Epithelial cell of esophagus (primary cell): ENCODE measurements at places on chromosomes 7 and 10.
A peak's percentile ranks its signal among the peaks of the same experiment; 100 is the strongest.

DNA sequence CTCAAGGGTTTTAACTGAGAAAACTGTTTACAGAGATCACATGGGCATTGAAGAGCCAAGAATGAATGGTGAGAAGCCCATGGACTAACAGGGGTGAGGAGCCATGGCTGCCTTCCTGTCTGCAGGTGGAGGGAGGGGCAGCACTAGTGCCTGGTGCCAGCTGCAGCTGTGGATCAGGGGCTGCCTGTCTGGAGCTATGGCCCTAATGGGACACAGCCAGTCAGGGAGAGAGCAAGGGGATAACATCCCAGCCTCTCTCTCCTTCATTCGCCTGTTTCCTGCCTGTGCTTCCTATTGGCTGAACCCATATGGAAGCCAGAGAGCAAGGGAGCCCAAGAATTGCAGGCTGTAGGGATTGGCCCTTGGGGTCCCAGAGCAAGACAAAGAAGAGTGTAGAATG lies 125.8 kb upstream of the GAD2 start:
- no peak for DNase-seq

- DNase-seq, result no peak
These were observed 3.0 kb upstream of the STMP1 start for GRCh38 chr7:135659159-135659846.

DNA sequence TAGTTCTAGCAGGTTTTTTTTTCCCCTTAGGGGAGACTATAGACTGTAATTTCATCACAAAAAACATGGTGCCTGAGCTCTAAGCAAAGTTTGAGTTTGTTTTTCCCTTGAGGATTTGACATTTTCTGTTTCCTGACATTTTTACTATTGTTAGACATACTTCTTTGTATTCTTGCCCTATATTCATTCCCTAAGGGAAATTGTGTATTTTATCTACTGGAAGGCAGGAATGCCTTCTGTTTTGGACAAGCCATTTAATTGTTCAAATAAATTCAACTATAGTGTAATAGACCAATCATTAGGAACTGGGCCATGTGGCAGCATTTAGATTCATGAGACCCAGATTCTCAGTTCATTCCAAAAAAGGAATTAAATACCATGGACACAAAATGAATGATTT lies 335.0 kb downstream of the EXOC4 start:
- DNase-seq, result no peak

DNA sequence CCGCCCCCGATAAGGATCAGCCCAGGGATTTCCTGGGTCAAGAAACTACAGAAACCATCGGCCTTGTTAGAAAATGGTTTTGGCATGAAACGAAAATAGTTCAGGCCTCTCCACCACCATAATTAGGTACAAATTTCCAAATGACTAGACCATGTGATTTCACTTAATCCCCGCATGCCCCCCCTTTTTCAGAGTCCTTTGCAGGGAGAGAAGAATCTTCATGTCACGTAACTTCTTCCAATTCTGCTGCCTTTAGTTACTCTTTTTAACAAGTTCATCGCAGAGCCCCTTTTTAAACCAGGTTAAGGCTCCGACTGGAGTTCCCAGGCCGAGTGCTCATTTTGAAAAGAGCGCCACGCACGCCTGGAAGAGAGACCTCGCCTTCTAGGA lies 3.4 kb downstream of the PDGFA start:
- DNase-seq, result no peak

- no peak for DNase-seq
These were observed 4.3 kb downstream of the CLIP2 start for GRCh38 chr7:74293577-74293908.

DNA sequence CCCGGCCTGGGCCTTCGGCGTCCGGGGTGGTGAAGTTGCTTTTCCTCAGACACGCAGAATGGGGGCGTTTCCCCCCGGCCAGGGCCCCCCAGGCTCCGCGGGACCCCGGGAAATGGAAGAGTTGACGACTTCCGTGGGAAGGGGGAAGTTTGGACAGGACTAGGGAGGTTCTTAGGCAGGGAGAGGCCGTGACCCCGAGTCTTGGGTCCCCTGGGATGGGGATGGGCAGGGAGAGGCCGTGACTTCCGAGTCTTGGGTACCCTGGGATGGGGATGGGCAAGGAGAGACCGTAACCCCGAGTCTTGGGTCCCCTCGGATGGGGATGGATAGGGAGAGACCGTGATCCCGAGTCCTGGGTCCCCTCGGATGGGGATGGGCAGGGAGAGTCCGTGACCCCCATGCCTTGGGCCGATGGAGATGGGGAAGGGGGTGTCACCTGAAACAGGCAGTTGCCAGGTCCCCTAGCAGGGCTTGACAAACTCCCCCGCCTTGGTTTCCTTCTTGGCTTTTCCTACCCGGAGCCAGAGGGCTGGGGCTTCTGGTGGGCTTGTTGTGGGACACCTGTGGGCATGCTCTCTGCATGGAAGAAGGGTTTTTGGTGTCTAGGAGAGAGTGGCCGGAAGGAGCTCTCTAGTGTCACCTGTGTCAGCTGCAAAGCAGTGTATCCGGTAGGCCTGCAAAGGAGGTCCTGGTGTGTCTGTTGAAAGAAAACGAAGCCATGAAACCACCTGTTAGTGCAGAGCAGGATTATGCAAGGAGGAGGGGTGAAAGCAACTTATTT lies 1.1 kb downstream of the TRRAP start:
- DNase-seq, result peak; percentile 54

- DNase-seq, result no peak
These were observed 35.3 kb downstream of the PALD1 start for GRCh38 chr10:70513848-70514309.

DNA sequence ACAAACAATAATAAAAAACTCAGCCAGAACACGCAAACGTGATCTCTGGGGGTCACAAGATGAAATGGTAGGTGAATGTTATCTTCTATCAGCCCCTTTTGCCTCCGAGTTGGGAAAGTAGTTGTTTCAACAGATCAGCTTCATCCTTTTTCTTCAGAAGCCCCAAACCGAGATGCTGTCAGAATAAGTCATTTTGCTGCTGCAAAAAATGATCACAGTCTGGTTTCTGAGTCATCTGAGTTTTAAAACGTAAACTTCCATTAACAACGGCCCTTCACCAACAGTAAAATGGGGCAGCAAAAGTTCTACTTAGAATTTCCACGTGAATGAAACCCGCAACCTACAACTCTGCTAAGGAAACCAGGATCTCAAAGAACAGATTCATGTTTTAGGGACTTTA lies 44.9 kb downstream of the JCAD start:
- DNase-seq, result no peak

DNA sequence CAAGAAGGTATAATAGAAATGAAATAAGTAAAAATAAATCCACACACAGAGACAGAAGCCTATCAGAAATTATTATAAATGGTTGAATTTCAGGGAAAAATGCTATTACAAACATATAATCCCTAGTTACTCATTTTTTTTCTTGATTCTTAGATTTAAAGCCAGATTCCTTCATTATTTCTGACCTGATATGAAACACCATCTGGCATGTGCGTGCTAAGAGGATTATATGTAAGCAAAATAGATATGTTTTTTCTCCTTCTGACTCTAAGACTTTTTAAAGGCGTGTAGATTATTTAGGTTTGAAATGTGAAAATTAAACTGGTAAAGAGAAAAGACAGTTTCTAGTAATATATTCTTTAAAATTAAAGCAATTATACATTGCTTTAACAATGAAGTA lies 236.7 kb upstream of the ETV1 start:
- DNase-seq, result no peak

DNA sequence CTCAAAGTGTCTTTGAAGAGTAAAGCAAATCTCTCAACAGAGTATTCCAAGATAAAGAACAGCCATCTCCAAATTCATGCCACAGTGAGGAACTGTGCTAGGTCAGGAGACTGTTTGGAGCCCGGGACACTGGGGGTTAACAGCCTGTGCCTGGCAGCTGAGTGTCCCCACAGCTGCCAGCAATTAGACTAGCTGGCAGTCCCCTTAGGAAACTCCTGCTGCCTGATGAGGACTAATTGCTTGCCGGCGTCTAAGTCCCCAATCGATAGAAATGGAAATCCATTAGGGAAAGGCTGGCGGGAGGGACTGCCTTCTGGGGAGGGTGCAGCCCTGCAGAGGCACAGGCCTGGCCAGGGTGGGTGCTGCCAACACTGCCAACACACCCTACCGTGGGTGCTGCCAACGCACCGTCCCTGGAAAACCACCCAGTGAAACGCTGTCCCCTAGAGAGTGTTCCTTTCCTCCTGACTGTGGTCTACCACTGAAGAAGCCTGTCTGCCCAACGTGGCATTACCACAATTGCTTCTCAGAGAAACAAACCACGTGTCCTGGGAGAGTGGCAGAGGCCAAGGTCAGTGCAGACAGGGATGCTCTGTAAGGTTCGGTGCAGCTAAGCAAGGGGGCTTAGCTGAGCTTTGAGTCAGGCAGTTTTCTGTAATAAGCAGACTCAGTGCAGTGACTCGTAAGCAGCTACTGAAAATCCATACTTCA lies 60.8 kb downstream of the XRCC2 start:
- no peak for DNase-seq

GRCh38 chr10:49129376-49129775 lies 4.4 kb downstream of the FAM170B start:
- no peak for DNase-seq

DNA sequence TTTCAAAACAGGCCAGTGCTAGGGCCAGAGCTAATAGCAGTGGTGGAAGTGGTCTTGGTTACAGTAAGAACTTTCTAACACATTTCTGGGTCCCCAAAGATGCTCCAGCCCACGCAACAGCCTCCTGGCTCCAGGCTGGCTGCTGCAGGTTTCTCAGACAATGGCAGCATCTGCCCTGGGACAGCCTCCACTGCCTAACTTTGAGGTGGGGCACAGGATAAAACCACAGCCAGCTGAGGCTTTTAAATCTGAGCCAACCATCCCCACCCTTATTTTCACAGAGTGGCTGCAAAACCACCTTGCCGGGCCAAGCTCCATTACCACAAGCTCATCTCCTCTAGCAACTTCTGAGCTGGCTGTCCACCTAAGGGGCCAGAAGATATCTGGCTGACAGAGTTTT lies 84.8 kb downstream of the FAM53B start:
- no peak for DNase-seq

DNA sequence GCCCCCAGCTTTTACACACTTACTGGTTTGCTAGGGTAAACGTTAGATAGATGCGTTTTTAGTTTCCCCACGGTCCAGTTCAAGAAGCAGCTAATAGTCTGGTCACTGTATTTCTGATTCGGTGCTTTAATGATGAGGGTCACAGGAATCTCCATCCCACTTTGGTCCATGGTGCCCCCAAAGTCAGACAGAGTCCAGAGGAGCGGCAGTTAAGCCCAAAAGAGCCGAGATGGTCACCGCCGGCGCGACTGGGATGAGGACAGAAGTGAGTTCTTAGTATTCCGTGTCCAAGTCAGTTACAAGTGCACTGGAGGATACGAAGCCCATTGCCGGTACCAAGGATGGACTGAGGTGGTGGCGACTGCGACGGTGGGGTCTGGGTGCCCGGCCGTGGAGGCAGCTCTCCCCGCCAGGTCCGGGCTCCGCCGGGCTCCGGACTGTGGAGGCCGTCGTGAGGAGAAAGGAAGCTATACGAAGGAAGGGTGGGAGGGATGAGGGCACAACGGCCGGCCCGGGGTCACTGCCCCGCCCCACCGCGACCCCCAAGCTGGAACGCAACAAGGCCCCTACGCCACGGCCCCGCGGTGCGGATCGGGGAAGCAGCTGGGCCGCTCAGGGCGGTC lies 663 bp downstream of the HERPUD2 start:
- DNase-seq, result no peak

GRCh38 chr10:28587270-28587969 lies 54.5 kb downstream of the WAC start:
- no peak for DNase-seq

DNA sequence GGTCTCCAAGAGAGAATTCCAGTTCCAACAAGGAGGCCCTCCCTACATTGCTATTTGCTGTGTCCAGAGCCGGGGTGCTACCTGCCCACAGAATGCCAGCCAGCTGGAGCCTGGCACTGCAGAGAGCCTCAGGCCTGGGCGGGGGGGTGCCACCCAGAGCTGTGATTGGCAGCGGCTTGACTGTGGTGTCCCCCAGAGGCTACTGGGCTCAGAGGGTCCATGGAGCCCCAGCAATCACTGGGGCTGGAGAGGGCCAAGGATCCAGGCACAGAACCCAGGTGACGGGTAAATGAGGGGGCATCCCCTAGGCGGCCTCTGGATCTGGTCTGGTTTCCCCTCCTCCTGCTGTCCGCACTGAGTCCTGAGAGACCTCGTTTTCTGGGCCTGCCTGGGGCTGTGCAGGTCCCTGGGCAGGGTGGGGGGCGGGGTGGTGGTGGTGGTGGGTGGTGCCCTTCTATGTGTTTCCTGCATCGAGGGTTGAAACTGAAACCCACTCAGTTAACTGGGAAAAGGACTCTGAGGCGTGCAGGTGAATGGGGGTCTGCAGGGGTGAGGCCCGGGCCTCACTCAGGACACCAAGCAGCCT lies 12.6 kb downstream of the DPYSL4 start:
- no peak for DNase-seq

DNA sequence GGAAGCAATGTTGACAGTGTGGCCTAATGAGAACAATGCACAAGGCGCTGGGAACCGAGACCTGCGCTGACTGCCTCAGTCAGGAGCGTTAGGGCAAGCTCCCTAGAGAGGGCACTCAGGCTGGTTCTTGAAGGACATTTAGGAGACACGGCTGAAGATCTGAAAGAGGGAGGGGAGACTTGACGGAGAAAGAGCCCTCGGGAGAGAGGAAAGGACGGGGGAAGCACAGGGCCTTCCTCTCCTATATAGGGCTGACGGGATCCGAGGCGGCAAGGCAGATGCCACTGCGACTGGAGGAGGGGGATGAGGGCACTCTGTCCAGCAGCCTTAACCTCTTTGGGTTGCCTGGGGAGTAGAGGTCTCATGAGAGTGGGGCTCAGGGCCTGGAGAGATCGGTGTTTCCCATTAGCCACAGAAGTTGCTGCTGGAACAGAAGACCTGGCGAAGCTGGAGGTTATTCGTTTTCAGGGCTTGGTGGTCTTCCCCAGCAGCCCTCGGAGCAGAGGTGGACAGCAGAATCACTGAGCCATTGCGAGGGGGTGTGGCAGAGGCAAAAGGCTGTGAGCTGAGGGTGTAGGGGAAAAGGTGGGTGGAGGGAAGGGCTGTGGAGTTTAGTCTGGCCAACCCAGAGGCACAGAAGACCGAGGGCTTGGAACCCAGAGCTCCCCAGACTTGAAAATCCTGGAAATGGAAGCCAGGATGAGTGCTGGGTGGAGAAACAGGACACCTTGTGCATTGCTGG lies 36.0 kb downstream of the CLEC2L start:
- no peak for DNase-seq

DNA sequence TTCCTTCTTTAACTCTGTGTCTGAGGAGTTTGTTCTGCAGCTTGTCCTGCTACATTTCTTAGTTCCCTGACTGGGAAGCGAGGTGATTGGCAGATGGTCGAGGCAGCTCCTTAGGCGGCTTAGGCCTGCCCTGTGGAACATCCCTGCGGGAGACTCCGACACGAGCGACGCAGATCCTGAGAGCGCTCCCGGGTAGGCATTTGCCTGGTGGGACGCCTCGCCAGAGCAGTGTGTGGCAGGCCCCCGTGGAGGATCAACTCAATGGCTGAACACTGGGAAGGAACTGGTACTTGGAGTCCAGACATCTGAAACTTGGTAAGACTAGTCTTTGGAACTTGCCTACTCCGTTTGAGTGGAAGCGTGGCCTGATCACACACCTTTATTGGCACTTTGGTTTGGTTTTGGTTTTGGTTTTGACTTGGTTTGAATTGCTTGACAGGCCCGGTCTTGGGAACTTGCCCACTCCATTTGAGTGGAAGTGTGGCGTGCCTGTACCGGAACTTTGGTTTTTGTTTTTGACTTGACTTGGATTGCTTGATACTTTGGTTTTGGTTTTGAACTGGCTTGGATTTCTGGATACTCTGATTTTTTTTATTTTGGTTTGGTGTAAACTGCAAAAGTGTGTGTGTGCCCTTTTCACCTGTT lies 42.6 kb downstream of the MAP3K8 start:
- no peak for DNase-seq
